Esophagus squamous epithelium (tissue), 5 donors: ENCODE measurements at places on chromosomes 1 and 21.

DNA sequence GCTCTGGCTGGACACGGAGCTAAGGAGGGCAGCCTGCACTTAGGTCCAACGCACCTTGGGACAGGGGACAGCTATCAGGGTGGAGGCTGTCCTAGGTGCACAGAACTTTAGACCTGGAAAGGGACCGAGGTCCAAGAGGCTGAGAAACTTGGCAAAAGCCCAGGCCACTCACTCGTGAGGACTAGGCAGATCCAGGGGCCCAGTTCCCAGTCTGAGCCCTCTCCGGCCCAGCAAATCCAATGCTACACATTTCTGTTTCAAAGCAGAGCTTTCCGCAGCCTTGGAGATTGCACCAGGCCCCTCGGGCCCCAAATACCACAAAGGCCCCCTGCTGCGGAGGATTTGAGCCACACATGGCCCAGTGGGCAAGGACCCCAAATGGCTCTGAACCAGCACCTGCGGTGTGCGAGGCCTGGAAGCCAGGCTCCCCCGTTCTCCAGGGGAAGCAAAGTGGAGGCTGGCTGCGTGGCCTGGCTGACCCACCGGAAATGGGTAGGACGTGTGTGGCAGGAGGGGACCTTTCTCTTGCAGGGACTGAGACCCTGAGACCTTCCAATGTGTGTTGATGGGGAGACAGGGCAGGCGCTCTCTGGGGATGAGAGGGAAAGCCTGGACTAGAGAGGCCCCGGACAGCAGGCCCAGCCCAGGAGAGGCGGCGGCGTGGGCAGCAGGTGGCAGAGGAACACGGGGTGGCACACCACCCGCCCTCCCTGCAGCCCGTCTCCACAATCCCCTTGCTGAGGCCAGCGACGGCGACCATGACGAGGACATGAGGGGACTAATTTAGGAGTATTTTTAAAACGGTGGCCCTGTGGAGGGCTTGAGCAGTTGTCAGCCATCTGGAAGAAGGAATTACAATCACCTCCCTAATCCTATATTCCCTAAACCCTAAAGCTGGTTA is 118.7 kb downstream of the CASZ1 start:
- DNase-seq: no peak

DNA sequence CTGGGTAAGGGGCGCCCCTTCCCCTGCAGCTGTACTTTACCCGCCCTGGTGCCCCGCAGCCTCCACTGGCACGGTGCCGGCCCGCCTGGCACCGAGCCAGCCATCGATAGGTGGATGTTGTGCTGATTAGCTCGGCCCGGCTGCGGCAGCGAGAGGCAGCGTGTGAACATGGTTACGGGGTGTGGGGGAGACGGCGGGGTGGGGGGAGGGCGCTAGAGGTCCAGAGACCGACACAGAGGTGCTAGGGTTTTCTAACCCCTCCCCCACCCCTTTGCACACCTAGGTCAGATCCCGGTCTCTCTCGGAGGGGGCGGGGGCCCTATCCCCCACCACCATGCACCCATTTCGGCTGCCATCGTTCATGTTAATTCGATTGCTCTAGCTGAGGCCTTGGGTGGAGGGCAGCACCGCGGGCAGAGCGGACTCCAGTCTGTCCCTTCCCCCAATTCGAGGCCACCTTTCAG is 6.7 kb downstream of the EFNA4 start:
- no peak for DNase-seq

GRCh38 chr1:205339197-205339702 is 17.5 kb downstream of the KLHDC8A start:
- no peak for DNase-seq

DNA sequence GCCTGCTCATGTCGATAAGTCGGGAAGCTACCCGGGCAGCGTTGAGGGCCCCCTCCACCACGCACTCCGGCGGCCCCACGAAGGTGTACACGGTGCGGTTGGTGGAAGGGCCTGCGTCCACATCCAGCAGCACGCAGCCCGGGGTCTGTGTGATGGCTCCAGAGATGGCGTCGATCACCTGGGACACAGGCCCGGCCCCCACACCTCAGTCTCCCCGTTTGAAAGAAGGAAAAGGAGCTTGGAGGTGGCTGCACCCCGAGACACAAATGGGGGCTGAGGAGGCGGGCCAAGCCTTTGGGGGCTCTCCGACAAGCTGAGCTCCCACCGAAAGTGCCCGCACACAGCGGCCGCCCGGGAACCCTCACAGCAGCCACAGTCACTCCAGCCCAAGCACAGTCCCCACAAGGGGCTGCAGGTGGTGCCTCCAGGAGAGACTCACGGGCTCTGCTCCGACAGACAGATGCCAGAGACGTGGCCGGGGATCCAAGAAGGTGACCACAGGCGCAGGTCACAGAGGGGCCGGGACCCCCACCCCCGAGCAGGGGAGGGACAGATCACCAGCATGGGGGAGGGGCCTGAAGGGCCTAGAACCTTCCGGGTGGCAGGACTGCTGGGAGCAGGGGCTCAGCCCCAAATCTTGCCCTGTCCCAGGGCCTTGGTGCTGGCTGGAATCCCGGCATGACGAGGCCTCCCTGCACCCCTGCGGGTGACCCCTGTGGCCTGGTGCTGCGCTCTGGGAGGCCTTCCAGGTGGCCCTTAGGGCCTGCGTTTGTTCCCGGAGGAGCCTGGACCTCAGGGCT is 1.0 kb downstream of the FTCD start:
- DNase-seq: no peak

- DNase-seq: no peak
Measured at GRCh38 chr1:34330061-34330460, 153.4 kb downstream of the C1orf94 start.

- DNase-seq: no peak
Measured at GRCh38 chr1:215287362-215287761, 204.8 kb downstream of the KCNK2 start.

DNA sequence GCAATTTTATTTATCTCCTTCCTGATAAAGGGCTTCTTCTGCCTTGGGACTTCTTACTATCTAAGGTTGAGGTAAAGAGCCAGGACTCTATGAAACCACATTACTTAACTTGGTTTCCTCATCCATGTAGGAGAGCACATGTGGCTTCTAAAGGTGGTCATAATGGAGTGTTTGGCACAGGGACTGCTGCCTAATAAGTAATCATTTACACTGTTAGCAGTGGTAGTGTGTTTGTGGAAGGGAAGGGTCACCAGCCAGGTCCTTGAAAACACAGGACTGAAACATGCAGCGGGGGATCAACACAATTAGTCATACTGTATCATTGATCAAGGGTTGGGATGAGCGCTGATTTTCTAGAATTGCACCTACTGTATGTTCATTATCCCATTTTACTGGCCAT is 59.6 kb downstream of the UCK2 start:
- no peak for DNase-seq

GRCh38 chr1:66730462-66730861 is 21.8 kb upstream of the DYNLT5 start:
- DNase-seq: no peak

DNA sequence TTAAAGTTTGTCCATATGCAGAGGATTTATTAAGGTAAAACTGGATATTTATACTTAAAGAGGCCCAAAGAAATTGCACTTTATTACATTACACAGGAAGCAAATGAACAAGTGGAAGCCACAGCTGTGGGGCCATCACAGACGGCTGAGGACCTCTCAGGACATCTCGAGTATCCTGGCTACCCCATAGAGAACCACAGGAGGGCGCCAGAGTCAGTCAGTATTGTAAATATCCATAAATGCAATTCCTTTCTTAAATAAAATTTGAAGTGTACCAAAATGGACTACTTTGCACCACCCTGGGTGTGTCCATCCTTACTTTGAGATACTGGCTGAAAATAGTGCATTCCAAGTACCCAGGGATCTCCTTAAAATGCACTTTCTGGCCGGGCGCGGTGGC is 257.2 kb downstream of the MRPL39 start:
- DNase-seq: no peak

- no peak for DNase-seq
Measured at GRCh38 chr1:85447006-85447943, 17.7 kb downstream of the DDAH1 start.

- no peak for DNase-seq
Measured at GRCh38 chr1:112536561-112536960, 27.8 kb downstream of the WNT2B start.
